NCI-H460 (cell line): ENCODE measurements at places on chromosomes 3 and 15.

DNA sequence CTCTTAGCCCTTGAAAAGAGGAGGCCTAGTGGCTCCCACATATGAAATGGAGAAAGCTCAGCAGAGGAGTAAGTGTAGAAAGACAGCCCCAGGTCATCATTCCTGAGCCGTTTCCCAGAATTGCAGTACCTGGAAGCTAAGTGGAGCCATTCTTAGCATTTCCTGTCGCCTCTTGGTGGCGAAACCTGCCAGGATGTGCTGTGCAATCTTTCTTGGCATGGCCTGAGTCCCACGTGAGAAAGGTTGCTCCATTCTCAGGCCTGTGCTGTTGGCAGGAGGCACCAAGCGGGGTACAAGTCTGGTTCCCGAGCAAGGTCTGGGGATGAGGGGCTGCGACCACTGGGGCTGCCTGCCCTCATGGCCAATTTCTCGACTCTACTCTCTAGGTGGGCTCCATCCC lies 207.2 kb upstream of the TPM1 start:
- no peak for DNase-seq

DNA sequence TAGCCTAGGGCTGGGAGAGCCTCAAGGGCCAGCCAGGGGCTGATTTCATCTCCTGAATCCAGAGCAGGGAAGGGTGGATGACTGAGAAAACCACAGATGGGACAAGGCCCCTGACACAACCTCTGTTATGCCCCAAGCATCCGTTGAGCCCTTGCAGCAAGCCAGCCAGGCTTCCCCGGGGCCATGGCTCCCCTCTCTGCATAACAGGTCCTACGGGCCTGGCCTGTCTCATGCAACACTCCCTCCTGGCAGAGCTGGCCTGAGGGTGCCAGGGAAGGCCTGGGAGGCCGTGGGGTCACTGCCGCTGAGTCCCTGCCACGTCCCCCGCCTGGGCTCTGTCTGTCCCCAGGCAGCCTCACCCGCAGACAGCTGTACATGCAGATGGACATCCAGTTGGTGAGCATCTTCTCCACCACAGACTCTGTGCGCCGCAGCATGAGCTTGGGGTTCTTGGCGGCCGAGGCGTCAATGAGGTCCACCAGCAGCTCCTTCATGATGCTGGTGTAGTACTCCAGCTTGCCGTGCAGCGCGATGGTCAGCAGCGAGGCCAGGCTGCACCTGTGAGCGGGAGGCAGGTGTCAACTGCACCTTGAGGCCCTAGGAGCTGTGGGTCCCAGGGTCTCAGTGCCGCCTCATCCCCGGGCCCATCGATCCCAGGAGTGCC lies 22.1 kb downstream of the H1-8 start:
- DNase-seq = no peak

GRCh38 chr3:113977822-113978221 lies 30.0 kb downstream of the ZDHHC23 start:
- no peak for DNase-seq

GRCh38 chr15:45794304-45794703 lies 159.5 kb downstream of the SQOR start:
- no peak for DNase-seq

DNA sequence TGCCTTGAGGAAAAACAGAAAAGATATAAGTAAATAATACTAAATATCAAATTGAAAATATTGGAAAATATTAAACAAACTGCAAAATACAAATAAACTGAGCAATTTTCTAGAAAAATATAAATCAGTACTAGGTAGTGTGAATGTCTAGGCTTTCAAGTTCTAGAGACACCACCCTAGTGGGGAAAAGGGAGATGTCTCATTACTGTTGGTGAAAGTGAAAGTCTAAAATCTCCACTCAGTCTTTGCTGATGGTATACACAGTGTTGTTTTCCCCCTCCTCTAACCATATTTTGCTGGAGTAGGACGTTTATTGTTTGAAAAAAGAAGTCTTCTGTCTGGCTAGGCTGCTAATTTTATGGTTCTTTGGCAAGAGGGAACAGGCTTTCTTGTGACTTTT lies 1368.9 kb downstream of the OTOL1 start:
- DNase-seq = no peak
